ENCODE measurements at places on chromosomes 1 and 21.

GRCh38 chr1:183577897-183578465, 12.3 kb downstream of the NCF2 start:
- DNase-seq: no peak
- H3K36me3 ChIP-seq: no peaks in the 10 kb centered on the region
- H3K27ac ChIP-seq: no peak overlapping the region
- H3K4me1 ChIP-seq: peaks cover 6% of the 10 kb centered on the region
- no peak overlapping the region for H3K4me3 ChIP-seq

DNA sequence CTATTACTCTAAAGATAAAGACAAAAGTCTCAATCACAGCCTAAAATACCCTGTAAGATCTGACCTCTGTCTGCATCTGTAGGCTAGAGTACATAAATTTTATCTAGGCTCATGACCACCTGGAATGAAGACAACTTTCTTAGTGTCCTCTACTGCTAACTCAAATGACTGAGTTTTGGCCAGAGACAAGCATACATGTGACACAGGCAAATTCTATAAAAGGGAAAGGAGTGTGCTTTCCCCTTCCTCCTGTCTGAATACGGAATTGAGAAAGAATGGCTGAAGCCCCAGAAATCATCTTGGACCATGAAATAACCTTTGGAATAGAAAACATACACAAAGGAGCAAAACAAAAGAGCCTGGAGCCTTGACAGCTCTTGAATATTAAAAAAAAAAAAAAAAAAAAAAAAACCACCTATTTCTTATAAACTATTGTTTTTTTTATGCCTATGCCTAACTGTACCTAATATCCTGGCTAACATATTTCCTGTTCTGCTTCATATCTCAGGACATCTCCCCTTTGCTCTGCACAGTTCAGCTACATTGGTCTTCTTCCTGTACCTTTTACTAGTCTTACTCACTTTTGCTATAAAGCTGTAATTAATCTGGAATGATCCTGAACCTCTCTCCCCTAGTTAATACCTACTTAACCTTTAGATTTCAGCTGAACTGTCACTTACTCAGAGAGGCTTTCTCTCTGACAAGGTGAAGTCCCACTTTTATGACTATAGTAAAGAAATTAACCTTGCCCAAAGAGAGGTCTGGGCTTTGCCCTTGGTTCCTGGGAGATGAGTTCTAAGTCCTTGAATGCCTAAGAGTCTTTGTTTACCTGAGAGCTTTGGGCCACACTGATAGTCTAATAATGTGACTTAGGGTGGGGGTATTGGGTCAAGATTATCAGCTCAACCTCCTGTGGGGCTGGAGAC, 16.1 kb downstream of the UCHL5 start:
- no peak for DNase-seq
- no peaks in the 10 kb centered on the region for H3K27me3 ChIP-seq
- H3K36me3 ChIP-seq: peaks cover 7% of the 10 kb centered on the region
- H3K4me1 ChIP-seq: no peaks in the 10 kb centered on the region
- H3K4me3 ChIP-seq: no peak overlapping the region

GRCh38 chr1:2406451-2407041, 5.8 kb downstream of the PEX10 start:
- H3K36me3 ChIP-seq: peaks cover 16% of the 10 kb centered on the region
- no peaks in the 10 kb centered on the region for H3K27me3 ChIP-seq
- H3K27ac ChIP-seq: no peak overlapping the region
- H3K4me3 ChIP-seq: no peak overlapping the region
- no peak for DNase-seq

DNA sequence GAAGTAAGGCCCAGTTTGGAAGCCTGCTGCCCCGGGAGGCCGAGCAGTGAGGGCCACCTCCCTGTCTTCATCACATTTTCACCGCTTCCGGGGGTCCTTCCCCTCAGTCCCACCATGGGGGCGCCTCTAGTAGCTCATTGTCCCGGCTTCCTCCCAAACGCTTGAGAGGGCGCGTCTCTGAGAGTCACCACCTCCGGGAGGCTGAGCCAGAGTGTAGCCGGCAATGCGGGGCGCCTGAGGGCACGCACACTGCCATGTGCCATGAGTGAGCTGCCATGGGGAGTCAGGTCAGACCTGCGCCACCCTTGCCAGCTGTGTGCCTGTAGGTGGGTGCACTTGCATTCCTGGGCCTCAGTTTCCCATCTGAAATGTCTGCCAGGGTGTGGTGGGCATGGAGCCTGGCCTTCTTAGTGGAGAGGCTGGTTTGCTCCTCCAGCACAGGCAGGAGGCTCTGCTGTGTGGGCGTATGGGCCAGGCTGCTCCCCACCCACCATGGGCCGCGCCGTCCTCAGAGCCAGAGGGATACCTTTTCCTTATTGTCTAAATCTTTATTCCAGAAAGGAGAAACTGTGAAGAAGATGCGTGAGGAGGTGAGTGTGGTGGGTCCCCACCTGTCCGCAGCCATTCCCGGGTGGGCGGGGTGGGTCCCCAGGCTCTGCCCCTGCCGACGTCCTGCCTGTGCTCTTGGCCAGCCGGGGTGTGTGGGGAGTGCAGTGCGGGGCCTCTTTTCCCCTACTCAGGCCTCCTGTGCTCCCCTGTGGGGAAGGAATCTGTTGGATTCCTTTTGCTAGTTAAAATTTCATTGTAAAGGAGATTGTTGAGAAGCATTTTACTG, 81.3 kb upstream of the COL6A1 start:
- no peaks in the 10 kb centered on the region for H3K36me3 ChIP-seq
- no peaks in the 10 kb centered on the region for H3K4me1 ChIP-seq
- no peaks in the 10 kb centered on the region for H3K27me3 ChIP-seq

GRCh38 chr1:22239378-22239777, 96.5 kb upstream of the WNT4 start:
- H3K27me3 ChIP-seq: no peaks in the 10 kb centered on the region
- DNase-seq: no peak
- no peak overlapping the region for H3K27ac ChIP-seq

- H3K27ac ChIP-seq: no peak overlapping the region
- H3K4me3 ChIP-seq: no peak overlapping the region
- no peaks in the 10 kb centered on the region for H3K36me3 ChIP-seq
- DNase-seq: no peak
- H3K27me3 ChIP-seq: peaks cover 33% of the 10 kb centered on the region
Measured at GRCh38 chr1:34779526-34779925, 1.5 kb upstream of the GJB3 start.

- peaks cover 1% of the 10 kb centered on the region for H3K4me1 ChIP-seq
- DNase-seq: peak; percentile 34
- no peak overlapping the region for H3K4me3 ChIP-seq
Measured at GRCh38 chr1:149849111-149849946, 50.0 kb upstream of the BOLA1 start.

DNA sequence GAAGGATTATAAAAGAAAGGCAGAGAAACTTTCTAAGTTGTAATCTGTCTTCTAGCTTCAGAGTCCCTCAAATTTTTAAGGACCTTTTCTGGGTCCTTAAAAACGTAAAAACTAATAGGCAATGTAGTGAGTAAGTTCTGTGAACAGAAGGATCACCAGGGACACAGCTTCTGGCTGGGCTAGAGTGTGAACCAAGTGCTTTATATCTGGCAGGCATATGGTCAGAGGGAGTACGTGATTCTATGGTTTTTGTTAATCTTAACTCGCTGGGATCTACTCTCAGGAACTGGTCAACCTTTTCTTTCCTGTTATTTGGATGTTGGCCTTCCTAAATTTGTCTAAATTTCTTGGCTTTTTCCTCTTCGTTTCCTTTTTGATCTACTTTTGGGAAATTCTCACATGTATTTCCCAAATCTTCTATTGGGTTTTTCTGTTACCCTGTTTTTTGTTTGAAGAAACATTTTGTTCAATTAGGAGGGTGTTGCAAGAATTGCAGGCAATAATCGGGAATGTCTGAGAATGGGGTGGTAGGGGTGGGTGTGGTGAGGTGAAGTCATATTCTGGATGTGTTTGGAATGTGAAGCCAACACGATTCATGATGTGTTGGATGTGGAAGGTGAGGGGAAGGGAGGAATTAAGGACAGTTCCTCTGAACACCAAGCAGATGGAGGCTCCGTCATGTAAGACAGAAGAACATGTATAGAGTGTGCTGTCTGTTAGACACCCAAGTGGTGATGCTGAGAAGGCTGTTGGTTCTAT, 193.2 kb downstream of the FMN2 start:
- no peaks in the 10 kb centered on the region for H3K4me1 ChIP-seq
- DNase-seq: no peak
- H3K4me3 ChIP-seq: no peak overlapping the region
- no peak overlapping the region for H3K27ac ChIP-seq
- H3K27me3 ChIP-seq: no peaks in the 10 kb centered on the region

GRCh38 chr1:183847641-183848040, 42.7 kb downstream of the RGL1 start:
- no peak overlapping the region for H3K4me3 ChIP-seq
- H3K36me3 ChIP-seq: peaks cover 3% of the 10 kb centered on the region
- H3K4me1 ChIP-seq: no peaks in the 10 kb centered on the region
- no peak overlapping the region for H3K27ac ChIP-seq
- no peaks in the 10 kb centered on the region for H3K27me3 ChIP-seq
- DNase-seq: no peak

DNA sequence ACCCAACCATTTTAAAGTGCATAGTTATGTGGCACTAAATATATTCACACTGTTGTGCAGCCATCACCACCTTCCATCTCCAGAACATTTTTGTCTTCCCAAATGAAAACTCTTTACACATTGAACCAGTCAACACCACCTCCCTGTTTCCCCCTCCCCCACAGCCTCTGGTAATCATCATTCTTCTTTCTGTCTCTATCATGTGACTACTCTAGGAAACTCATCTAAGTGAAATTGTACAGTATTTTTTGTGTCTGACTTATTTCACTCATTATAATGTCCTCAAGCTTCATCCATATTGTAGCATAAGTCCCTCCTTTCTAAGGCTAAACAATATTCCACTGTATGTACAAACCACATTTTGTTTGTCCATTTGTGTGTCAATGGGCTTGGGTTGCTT, 128.0 kb downstream of the RUNX1 start:
- no peak overlapping the region for H3K27ac ChIP-seq
- peaks cover 1% of the 10 kb centered on the region for H3K4me1 ChIP-seq
- no peaks in the 10 kb centered on the region for H3K27me3 ChIP-seq
- no peak for DNase-seq
- H3K36me3 ChIP-seq: no peaks in the 10 kb centered on the region

- no peak for DNase-seq
- no peaks in the 10 kb centered on the region for H3K27me3 ChIP-seq
- no peak overlapping the region for H3K4me3 ChIP-seq
- no peak overlapping the region for H3K27ac ChIP-seq
- H3K36me3 ChIP-seq: no peaks in the 10 kb centered on the region
Measured at GRCh38 chr1:89087241-89087640, 22.2 kb upstream of the GBP1 start.

DNA sequence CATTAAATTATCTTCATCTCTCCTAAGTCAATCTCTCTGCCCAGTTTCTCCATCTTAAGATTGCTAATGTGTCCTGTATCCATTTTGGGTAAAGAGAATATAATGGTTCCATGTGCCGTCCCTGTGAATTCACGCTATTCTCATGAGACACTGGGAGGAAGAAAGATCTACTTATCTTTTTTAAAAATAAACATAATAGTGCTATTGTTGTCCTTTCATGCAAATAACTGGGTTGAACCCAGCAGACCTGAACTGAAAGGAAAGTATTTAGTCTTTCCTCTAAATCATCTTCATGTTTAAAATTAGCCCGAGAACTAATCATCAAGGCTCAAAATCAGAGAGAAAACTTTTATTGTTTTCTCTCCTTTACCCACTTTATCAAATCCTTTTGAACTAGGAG, 22.4 kb downstream of the SLAMF1 start:
- no peak overlapping the region for H3K4me3 ChIP-seq
- peaks cover 2% of the 10 kb centered on the region for H3K27me3 ChIP-seq
- no peaks in the 10 kb centered on the region for H3K36me3 ChIP-seq

DNA sequence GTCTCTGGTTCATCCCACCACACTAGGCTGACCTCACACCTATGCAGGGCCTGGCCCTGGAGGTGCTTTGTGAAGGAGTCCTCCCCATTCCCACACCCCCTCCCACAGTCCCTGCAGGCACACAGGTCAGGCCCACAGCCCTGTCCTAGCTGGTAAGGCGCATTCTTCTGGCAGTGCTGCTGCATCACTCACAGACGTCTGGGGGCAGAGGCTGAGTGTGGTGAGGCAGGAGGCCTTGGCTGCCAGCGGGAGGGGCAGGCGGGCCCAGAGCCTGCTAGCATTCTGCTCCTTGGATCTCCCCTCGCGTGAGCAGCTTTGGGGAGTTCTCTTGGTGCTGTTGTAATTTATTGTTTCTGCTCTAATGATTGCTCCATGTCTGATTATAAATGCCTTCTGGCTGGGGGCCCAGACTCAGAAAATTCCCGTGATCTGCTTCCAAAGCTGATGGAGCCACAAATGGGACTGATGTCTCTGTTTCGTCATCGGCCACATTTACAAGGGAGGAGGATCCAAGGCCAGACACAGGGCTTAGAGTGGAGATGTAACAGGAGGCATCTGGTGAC, 62.9 kb downstream of the TRABD2B start:
- H3K4me1 ChIP-seq: no peaks in the 10 kb centered on the region
- H3K4me3 ChIP-seq: no peak overlapping the region
- peak; percentile 89 for DNase-seq
- H3K36me3 ChIP-seq: no peaks in the 10 kb centered on the region
- H3K27me3 ChIP-seq: no peaks in the 10 kb centered on the region

DNA sequence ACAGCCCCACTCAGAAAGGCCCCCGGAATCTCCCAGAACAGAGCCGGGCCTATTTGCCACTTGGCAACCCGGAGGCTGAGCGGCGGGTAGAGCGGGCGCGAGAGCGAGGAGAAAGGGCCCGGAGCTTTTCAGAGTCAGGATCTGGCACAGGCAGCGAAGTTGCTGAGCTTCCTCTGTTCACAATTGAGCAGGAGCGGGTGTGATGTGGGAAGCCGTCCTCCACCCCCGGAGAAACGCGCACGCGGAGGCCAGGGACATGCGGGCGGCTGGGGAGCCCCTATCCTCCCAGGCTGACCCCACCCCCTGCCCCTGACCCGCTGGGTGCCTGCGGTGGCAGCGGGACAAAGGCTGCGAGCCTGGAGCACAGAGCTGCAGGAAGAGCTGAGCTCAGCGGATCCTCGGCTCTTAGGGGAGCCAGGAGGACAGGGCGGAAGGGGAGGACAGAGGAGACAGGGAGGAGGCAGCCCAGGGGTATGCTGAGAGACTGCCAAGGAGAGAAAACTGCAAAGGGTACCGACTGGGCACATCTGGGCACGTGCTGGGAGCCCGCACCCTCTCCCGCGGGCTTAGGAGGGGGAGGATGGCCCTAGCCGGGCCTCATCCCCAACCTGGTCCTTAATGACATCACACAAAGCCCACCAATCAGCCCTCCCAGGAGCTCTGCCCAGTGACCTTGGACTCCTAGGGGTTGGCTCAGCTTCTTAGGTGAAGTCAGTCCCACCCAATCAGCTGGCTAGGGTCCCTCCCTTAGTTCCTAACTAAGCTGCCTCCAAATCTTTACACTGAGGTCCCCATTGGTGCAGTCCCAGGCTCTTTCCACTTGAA, 9.3 kb downstream of the KIF21B start:
- no peak overlapping the region for H3K27ac ChIP-seq
- peaks cover 39% of the 10 kb centered on the region for H3K4me1 ChIP-seq
- H3K27me3 ChIP-seq: no peaks in the 10 kb centered on the region
- no peak overlapping the region for H3K4me3 ChIP-seq
- DNase-seq: no peak

GRCh38 chr1:90850181-90850897, 133.2 kb upstream of the BARHL2 start:
- peaks cover 17% of the 10 kb centered on the region for H3K27me3 ChIP-seq
- peaks cover 2% of the 10 kb centered on the region for H3K4me1 ChIP-seq
- peak overlapping the region; percentile 46 for H3K4me3 ChIP-seq
- peak; percentile 43 for DNase-seq
- no peaks in the 10 kb centered on the region for H3K36me3 ChIP-seq
